ENCODE measurements at places on chromosomes 1 and 21. TPM values are rescaled to one million over a fixed set of nuclear protein-coding genes. Genes with fewer than 3 reads are reported as not detected.

DNA sequence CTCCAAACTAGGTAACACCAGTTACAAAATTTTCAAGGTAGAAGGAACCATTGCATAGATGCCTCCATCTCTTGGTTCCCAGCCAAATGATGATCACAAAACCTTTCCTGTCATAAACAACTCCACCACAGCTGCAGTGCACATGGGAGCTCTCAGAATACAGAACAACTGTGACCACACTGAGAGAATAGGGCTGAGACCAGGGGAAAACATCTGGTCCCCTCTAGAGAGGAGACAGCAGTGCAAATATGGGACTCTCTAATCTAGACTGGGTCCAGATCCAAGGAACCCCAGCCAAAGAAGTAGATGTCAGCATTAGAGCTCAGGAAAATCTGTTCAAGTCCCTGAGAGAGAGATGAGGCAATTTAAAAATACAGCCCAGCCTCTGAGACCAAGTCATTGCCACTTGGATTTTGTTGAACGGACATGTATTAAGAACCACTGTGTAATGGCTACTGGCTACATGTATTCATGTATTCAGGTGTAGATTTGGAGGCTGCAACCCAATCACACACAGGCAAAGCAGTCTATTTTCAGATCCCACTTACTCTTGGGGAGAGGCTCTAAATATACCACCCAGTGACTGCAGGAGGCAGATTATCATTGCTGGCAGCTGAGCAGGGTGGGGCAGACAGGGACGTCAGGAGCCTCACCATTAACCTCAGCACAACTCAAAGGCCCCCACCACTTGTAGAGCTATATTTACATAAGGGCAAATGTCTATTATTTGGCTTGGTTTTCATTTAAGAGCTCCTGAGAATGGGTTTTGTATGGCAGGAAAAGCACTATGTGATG, 7.6 kb upstream of the RXRG start:
- no peak for DNase-seq

- DNase-seq, result no peak
Observed at GRCh38 chr21:15278279-15278678, 213.5 kb upstream of the NRIP1 start.

Gene TAS1R1
- total RNA-seq, result not detected

Gene OR2L5
- total RNA-seq, result not detected

Gene LEMD1
- not detected for total RNA-seq

DNA sequence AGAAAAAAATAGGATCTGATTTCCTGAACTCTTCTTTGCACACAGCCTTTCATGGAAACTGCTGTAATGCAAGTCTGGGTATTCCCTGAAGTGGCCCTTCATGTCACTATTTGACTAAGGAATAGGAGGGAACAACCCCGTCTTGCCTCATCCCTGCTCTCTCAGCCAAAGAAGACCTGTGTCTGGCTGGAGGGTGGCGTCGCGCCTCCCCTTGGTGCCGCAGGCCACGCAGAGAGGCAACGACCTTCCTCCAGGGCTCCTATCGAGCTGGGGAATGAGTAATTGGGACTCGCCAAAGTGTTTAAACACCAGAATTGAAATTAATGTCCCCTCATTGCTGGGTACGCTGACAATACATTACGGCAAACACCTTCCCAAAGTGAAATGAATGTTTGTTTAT, 129.8 kb downstream of the PBX1 start:
- no peak for DNase-seq

GRCh38 chr1:161185732-161186311, 8.5 kb upstream of the B4GALT3 start:
- DNase-seq, result no peak

DNA sequence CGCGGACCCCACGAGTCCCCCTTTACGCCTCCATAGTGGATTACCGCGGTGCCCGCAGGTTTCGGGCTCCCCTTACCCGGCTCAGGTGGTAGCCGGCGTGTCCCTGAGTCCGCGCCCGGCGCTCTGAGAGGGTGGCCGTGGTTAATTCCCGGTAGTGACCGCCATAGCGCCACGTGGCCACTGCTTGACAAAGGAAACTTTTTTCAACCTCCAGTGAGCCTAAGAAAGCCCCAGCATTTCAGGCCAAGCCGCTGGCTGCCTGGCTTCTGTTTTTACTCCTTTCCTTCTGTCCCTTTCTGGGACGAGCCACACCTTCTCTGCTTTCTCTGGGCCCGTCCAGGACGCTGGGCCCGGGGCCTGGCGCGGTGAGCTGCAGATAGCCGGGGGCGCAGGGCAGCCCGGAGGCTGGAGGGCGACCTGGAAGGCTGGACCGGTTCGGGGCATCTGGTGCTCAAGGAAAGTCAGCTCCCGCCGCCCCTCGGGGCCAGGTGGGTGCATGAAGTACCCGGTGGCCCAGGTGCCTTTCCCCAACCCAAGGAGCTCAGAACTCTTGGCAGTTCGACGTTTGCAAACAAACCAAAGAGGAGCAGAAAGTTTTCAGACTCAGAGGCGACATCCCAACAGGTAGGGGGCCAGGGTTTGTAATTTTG, 540 bp upstream of the C1orf198 start:
- DNase-seq, result no peak

DNA sequence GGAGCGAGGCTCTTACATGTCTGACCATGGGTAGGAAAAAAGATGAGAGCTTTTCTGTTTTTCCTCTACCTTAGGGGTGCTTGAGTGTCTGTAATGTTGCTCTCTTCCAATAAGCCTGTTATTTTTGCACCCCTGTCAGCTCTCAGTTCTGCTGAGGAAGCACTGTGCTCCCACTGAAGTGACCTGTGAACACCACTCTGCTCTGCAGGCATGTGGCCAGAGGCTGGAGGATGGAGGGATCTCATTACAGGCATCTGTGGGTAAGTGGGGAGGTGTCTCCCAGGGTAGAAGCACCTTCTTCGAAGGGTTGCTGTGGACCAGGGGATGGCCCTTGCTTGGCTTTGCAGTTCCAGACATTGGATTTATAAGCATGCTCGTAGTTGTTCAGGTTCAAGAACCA, 56.8 kb upstream of the RBM15 start:
- DNase-seq, result no peak

Gene MTARC1
- 0.29 TPM for total RNA-seq

Gene PLPPR4
- not detected for total RNA-seq

GRCh38 chr1:167522246-167522645, 3.9 kb upstream of the CD247 start:
- no peak for DNase-seq

Gene ALDH4A1
- 2.6 TPM for total RNA-seq

Gene NPR1
- total RNA-seq, result 59.0 TPM

DNA sequence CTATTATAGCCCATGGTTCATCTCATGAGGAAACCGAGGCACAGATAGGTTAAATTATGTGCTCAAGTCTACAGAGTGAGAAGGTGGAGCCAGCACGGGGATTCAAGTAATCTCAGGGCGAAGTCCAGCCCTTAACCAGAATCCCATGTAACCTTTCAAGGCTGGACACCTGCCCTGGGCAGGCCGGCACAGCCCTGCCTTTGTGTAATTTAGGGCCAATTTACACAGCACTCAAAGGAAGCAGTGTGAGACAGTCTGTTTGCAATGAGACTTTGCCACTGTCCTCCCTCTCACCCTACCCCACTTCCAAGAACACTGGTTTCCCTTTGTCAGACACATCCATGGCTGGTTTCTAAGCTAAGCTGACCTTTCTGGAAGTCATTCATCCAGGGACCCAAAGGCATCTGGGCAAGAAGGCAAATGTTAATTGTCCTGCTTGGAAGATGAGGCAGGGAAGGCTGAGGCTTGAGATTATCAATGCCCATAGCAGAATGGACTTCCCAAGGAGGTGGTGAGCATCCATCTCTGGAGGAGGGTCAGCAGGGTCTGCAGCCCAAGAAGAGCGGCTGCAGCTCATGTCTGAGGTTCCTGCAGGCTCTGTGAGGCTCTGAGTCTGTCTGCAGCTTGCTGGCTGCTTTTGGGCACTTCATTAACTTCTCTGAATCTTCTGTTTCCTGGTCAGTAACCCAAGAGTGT, 159.2 kb downstream of the TRABD2B start:
- DNase-seq, result no peak

Gene MAGI3
- 37.5 TPM for total RNA-seq

Gene TMEM35B
- total RNA-seq, result 49.5 TPM

DNA sequence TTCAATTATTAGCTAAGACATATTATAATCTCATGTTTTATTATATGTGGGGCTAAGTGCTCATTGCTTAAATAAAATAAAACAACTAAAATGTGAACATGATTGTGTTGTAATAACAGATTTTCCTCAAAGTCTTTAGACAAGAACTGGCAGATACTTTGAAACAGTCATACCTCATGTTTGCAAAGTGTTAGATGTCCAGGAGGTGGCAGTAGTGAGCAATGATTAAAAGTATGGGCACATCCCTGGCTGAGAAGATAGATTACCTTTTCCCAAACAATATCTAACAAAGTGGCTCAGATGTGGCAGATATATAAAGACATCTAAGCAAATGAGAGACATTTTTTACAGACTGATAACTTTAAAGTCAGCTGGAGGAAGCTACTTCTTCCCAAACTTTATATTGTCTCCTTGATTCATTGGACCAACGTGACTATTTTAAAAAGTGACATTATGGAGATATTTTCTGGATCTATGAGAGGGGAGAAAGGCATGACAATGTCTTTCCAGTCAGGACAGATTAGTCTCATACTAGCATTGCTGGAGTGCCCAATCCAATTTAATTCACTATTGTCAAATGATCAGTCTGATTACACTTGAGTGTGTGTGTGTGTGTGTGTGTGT, 269.8 kb downstream of the S1PR1 start:
- DNase-seq, result no peak
